ENCODE measurements at places on chromosomes 4 and X.

- no peak for DNase-seq
Measured at GRCh38 chr4:105683038-105683437, 25.5 kb downstream of the INTS12 start.

DNA sequence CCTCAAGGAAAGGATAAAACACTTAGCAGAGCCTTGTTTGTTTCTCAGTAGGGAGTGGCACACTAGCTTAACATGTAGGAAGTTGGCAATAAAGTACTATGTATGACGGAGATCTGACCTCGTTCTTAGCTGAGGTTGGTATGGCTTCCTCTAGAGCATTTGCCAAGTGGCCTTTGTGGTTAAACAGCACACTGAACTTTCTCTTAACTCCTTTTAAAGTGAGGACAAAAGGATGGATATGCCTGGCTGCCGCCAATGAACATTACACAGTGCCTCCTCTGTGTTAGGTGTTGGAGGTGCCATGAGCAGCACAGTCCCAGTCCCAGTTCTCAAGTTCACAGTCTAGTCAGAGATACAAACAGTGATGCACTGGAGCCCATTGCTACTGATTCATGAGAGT lies 54.4 kb downstream of the VGLL1 start:
- DNase-seq, result no peak

- no peak for DNase-seq
Measured at GRCh38 chr4:143289370-143289769, 47.3 kb upstream of the GAB1 start.

DNA sequence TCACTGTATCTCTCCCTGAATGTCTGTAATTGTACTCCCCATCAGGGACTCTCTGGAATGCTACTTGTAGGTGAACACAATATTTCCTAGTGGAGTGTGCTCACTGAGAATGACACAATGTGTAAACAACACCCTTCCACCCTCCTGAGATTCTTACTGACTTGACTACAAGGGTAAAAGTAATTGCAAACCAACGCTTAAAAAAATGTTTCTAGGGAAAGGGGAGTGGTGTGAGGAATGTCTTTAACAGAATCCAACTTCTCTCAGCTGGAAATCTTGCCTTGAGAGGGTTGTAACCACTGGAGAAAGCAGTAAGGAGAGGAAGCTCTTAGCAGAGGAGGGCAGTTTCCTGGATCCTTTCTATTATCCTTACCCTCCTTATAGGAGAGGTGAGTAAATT lies 5.1 kb upstream of the RAPGEF2 start:
- DNase-seq, result no peak

DNA sequence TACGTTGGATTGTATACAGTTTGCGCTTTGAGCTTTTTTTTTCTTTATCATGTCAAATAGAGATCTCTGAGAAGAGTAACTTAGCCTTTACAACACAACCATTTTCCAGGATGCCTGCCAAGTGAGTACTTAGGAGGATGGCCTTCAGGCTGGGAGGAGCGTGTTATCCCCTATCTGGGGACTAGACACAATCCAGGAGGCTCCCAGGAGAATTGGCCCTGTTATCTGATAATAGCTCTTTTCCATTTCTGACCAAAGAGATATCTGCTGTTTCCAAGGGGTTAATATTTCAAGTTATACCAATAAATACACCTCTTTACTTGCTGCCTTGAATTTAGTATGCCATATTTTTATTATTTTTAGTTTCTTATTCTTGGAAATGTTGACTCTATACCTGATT lies 169.5 kb upstream of the SMARCAD1 start:
- DNase-seq, result no peak

DNA sequence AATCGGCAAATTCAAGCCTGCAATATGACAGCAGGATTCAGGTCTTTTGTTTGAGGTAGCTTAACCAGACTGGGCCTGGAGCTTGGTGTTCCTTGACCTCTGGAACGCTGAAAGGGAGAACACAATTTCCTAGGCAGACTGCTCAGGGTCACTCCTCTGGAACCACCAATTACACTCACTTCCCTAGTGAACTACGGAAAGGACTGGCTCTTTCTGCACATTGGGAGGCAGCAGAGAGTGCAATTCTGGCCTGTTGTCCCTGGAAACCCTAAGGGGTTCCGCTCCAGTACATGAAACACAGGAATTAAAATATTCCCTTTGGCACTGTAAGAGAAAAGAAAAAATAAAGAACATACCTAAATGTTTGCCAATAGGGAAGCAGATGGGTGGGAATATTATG lies 58.6 kb downstream of the GPC3 start:
- DNase-seq, result no peak

- DNase-seq, result no peak
Measured at GRCh38 chr4:54902976-54903375, 222.4 kb downstream of the KDR start.

- no peak for DNase-seq
Measured at GRCh38 chr4:180688480-180688879, 1554.7 kb upstream of the TENM3 start.

DNA sequence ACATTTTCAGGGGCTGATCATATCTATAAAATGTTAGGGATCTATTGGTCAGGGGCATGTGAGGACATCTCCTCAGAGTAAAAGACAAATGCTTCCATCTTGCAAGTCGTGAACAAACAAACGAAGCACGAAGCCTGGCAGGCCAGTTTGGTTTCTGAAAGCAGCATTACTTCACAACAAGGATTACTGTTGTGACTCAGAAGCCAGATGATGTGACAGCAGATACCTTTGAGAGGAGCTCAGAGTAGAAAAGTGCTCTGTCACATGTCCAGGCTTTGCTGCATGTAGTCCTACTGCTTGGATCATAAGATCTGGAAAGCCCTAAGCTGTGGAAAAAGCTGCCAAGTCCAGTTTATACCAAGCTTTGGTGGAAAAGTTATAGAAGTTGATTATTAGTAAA lies 1827.2 kb downstream of the ARAP2 start:
- no peak for DNase-seq

DNA sequence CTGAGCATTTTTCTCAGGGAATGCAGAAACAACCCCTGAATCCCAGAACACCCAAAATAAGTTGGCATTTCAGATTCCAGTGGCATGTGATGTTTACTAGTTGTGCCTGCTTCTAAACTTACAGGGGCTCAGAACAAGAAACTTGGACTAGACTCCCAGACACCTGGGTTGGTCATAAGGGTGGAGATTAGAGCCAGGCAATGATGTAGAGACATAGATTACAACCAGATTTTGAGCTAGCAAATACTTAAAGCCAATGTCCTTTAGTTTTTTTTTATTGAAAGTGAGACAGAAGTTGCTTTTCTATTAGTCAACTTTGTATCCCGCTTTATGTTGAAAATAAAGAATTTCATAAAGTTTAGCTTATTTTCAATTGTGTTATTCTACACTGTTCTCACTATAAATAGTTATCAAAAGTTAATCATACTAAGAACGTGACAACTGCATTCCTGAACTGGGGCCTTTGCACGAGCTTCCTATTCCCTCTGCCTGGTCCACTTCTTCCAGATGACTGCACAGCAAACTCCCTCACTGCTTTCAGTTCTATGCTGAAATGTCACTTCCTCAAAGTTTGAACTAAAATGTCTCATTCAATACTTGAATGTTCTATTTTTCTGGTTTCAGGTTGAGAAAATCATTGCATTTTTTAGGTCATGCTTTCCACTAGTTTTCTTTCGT lies 224.7 kb upstream of the PPP1R2C start:
- DNase-seq, result peak; percentile 5

- peak; percentile 63 for DNase-seq
Measured at GRCh38 chr4:147590249-147590920, 26.8 kb upstream of the TMEM184C start.

DNA sequence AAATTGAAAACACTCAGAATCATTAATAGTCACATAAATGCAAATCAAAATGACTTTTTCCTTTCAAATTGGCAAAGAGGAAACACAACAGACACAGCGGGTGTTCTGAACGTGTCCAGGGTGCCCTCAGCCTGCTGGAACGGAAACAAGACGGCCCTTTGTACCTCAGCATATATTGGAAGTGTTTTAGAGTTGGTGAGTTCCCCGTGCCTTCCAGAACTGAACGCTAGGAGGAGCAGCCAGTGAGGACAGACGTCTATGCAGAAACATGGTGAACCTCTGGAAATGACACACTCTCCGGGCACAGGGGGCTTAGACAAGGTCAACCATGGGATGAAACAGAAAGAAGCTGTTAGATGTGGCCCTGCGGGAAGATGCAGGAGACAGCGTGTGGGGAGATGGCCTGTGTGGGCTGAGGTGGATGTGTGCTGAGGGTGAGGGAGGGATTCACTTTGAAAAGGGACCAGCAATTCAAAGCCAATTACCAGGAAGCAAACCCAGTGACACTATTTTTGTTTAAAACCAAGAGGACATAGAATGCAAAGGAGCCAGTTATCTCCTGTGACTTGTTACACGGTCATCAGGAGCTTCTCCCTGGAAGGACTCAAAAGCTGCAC lies 40.4 kb downstream of the RNF212 start:
- peak; percentile 73 for DNase-seq

- DNase-seq, result no peak
Measured at GRCh38 chr4:104508224-104508623, 13.5 kb upstream of the CXXC4 start.

GRCh38 chrX:115518113-115518512 lies 42.9 kb upstream of the PLS3 start:
- no peak for DNase-seq

- DNase-seq, result no peak
Measured at GRCh38 chr4:75254745-75255144, 259.5 kb downstream of the RCHY1 start.

GRCh38 chrX:27307546-27307945 lies 155.6 kb downstream of the PPP4R3C start:
- no peak for DNase-seq

GRCh38 chr4:153538487-153539357 lies 72.6 kb downstream of the TMEM131L start:
- no peak for DNase-seq

- no peak for DNase-seq
Measured at GRCh38 chr4:61580721-61581377, 380.7 kb downstream of the ADGRL3 start.

GRCh38 chr4:26161030-26161824 lies 159.6 kb upstream of the RBPJ start:
- no peak for DNase-seq

GRCh38 chr4:147533331-147533730 lies 52.4 kb downstream of the EDNRA start:
- DNase-seq, result no peak

DNA sequence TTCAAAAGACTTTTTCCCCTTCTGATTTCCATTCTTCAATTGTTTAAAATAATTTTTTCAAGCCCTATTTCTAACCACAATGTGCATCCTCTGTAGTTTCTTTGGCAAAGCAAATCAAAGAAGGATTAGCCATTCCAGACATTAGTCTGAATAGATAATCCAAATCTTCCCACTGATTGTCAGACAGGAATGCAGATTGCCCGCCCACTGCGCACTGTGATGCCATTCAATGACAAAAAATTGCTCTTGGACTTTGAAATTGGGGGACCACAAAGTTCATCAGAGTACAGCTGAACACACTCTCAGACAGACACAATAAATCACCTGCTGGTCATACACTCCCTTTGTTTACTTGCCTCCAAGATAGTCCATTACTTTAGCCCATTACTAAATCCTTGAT lies 216.5 kb upstream of the DKK2 start:
- DNase-seq, result no peak

GRCh38 chr4:94782707-94783106 lies 25.0 kb downstream of the BMPR1B start:
- no peak for DNase-seq

DNA sequence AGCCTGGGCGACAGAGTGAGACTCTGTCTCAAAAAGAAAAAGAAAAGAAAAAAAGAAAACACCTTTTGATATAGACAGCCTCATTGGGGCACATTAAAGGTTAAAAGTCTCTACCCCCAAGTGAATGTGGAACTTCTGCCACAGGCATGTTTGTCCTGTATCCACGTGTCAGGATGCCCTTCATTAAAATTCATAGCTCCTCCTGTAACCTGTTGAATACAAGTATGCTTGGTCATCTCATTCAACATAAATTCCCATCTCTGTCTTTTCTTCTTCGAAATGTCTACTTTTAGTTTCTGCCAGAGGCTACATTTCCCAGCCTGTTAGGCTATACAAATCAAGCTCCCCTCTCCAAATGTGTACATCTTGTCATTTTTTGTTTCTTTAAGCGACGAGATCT lies 25.8 kb downstream of the P2RY8 start:
- no peak for DNase-seq

- DNase-seq, result peak; percentile 48
Measured at GRCh38 chr4:1711571-1712215, 426 bp downstream of the SLBP start.

DNA sequence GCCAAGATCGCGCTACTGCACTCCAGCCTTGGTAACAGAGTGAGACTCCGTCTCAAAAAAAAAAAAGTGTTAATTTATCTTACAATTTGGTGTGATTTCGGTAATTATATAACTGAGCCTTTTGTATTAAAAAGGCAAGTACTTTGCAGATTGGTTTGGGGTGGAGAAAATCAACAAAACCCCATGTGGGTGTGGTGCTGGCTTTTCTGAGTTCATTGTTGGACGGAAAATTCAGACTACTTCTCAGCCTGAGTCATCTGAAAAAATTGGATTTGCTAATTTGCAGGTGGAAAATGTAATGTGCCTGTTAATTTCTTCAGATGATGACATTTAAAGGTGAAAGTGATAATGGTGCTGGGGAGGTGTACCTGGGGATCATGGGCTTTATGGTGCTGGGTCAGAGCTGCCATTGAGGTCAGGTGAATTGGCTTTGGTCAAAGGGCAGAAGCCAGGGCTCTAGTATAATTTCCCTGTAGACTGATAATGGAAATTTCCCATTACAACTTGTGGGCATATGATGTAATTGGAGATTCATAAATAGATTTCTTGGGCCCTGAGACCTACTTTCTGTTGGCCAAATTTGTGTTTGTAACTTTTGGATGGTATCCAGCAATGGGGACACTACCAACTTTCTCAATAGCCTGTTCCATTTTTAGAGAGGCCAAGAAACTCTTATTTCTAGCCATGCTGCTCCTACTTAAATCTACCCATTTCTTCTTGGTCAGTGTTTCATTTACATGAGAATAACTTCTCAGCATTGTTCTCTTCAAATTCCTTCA lies 74.3 kb upstream of the TEX13D start:
- DNase-seq, result no peak

DNA sequence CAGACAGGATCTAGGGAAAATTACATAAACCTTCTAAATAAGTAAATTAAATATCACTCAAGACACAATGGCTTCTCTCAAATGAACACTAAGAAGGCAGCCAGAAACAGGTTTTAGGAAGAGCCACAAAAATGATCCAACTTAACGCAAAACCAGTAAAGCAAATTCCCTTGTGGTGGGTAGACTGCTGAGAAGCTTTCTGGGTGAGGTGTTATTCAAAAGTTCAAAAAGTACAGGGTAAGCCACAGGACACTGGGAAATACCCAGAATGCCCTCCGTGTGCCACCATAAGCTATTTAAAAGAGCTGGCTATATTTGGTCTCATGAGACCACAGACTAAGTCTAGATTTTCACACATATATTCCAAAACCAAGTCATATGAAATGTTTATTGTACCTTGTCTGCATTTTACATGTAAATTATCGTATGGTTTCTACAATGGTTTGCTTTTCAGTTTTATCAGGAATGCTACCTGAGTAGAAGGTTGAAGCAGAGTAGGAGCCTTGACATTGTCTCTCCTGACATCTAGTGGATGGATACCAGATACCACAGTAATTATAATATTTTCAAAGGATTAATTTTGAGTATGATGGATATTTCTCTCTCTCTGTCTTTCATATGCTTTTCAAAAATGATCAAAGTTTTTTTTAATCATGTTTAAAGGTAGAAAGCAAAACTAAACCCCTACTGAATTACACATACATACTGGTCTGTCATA lies 109.3 kb upstream of the KLHL13 start:
- DNase-seq, result peak; percentile 26
